CD4-positive, alpha-beta T cell treated with Interleukin-15 for 4 hours (primary cell): ENCODE measurements at places on chromosomes 2 and 18.
A peak's percentile ranks its signal among the peaks of the same experiment; 100 is the strongest.

GRCh38 chr2:214139630-214140284 is 271.1 kb upstream of the VWC2L start:
- DNase-seq, result no peak

DNA sequence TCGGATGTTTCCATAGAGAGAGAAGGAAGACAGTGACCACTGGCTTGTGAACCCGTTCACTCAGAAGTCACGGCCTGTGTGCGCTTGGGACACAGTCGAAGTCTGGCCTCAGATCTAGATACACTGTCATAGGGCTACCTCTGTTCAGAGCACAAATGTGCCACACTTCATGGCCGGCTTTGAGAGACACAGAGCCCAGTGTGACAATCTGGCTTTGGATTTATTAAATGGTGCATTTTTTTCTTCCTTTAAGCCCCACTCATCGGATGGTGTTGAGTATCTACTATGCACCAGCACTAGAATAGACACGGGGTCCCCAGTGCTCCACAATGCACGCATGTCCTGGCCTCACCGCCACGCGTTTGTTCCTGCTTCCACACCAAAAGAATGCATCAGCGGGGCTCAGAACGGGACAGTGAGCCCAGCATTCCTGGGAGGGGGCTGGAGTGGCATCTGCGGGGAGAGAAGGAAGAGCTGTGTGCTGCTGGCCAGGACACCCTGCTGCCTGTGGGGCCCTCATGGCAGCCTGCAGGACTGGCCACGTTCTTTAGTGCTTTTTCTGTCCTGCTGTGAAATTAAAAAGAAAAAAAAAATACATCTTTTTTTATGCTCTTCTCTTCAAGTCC is 738.9 kb upstream of the SALL3 start:
- DNase-seq, result no peak

DNA sequence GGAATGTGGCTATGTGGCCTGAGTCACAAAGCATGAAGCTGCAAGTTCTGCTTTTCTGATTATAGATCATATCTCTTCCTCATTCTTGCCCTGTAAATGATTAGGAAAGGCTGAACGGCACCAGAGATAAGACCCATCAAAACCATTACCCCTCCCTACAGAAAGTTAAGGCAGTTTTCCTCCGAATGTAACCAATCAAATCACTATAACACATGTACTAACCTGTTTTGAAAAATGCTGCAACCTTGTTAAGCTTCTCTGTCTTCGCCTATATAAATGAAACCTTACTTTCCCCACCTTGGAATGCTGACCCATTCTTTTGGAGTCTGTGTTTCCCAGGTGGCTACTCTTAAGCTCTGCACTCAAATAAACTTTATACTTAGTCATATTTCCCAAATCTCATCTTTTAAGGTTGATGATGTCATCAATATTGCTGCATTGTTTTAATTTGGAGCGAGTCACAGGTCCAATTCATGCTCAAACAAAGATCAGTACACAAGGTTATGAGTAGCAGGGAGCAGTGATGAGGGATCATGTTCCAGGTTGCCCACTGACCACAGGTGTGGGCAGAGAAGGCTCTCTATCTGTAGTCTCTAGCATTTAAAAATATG is 662.3 kb downstream of the IRS1 start:
- DNase-seq, result no peak

GRCh38 chr18:43681661-43682060 is 404.4 kb upstream of the SYT4 start:
- no peak for DNase-seq

DNA sequence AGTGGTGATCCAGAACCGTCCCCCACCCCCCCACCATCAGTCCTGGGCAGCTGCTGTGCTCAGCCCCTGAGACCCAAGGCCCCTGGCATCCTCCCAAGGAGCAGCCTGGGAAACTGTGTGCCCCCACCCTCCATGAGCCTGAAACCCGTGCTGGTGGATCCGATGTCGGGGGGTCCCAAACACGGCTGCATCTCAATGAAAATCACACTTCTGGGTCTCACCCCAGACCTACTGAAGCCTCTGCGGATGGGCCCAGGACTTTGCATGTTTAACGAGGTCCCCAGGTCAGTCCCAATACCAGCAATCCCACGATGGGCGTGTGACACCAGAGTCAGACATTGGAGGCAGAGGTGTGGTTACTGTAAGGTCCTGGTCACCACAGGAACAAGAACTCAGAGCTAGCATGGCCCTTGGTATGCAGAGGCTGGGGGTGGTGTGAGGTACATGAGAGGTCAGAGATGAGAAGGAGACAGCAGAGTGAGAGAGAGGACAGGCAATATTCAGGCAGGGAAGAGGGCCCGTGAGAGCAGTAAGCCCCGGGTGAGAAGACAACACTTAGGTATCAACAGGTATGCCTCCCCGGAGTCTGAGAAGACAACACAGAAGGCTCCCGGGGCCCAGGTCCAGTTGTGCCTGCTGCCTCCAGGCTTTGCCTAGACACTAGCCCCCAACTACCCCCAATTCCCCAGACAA is 32.6 kb downstream of the MRPL35 start:
- no peak for DNase-seq

- DNase-seq, result no peak
These were observed 229.0 kb downstream of the MGAT5 start for GRCh38 chr2:134482766-134483340.

DNA sequence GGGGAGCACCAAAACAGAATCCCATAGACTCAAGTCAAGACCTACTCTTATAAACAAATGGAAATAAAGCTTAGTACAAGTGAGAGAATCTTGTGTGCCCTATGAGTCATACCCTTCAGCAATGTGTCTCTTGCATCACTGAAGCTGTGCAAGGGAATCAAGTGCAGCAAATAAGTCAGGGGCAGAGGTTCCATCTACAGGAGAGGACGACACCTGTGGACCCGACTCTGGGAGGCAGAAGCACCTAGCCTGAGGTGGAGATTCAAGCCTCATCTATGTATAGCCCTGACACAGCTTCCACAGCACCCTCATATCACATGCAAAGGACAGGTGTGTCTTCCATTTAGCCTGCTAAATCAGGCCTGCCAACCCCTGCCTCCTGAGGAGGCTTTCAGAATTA is 298.2 kb downstream of the CNTNAP5 start:
- no peak for DNase-seq

DNA sequence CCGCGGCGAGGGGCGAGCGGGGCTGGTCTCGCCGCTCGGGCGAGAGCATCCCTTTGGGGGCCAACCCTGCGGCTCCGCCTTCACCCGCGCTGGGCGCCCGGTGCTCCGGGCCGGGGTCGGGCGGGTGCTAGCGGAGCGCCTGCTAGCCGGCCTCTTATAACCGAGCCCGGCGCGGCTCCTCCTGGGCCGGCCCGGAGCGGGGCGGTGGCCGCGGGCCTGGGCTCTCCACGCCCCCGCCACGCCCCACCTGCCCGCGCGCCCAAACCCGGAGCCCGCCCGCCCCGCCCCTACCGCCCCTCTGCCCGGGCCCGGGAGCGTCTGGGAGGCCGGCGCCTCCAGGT is at the start of gene FOXI3:
Gene FOXI3, minus strand, starts transcription at position 129 of the 341 bp plus-strand sequence. CDS start 158 bp downstream, outside the sequence.
- no peak for DNase-seq

DNA sequence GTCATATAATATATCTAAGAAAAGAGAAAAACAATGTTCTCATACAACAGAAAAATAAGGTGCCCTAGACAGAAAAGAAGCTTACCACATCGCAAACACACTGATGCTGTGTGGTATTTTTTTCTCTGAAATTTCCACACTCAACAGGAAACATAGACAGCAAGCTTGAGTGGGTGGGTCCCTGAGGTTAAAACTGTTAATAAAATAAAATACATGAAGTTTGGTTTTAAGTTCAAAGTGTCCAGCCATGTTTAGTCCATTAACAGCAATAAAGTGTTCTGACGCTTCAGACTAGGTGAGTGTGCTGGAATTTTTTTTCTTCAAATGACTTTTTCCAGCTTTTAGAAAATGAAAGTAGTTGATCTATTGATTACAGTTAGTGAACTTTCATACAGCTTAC is 83.3 kb upstream of the EPB41L5 start:
- DNase-seq, result peak; percentile 84

- no peak for DNase-seq
These were observed 5.2 kb downstream of the GBX2 start for GRCh38 chr2:236162882-236163470.

- DNase-seq, result no peak
These were observed 22.2 kb upstream of the NT5C1B start for GRCh38 chr2:18611604-18612003.

DNA sequence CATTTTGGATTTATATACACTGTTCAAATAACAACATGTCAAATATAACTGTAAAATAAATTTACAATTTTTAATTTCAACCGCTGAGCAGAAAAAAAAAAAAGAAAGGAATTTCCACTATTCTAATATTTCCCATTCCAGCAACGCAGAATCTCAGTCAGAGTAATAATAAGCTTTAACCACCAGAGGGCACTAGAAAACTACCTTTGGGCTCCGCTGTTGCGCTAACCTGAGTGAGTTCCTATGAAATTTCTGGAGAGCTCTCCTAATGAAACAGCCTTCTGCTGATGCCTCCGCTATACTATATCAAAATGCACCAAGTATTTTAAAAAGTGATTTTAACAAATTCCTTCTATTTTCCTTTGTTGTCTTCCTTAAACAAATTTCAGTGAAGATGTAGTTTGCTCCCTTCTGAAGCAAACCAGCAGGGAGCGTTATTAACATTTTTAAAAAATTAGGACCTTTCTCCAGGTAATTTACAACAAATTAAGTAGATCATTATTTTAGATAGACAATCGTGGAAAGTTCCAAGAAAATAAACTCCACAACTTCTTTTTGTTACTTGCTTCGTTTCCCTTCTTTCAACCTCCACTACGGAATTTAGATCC is 23.0 kb downstream of the ERMN start:
- peak; percentile 69 for DNase-seq

DNA sequence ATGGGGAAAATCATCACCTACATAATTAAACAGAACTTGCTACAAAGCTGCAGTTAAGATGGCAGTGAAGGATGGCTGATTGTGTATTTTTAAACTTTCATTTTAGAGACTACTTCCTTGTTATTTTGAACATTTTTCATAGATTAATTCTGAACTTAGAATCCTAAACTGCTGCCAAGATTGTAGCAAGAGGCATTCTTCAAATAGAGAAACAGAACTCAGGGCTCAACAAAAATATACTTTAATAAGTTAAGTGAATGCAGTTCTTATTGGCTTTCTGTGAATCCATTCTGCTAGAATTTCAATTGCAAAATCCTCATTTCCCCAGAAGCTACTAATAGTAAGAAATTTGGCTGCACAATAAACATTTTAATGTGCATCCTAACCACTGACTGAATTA is 160.3 kb downstream of the L3MBTL4 start:
- no peak for DNase-seq

DNA sequence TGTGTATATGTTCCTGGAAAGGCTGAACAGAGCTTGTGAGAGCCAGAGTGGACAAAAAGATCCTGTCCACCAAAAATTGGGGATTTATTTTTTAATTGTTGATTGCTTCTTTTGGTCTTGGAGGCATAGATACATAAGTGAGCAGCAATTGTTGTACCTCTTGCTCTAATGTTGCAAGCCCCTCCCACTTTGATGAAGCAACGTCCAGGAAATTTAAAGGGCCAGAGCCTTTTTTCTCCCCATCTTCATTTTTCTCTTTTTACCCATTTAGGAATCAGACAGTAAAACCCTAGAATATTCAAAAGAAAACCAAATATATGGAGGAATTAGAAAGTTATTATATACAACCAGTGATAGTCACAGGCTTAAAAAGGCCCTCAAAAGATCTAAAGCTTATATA is 871.8 kb upstream of the NRXN1 start:
- DNase-seq, result no peak

DNA sequence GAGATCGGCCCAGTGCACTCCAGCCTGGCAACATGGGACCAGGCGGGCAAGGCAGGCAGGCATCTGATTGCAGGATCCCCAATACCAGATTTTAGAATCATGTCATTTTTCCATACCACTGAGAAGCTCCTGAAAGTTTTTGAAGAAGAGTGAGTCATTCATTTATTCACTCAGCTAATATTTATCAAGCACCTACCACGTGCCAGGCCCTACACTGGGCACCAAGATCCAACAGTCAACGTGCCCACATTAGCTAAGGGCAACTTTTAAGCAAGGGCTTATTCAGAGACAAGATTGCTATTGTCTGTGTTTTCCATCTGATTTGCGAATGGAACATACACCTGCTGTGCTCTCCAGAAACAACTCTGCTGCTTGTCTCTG is 126.8 kb upstream of the LGALSL start:
- no peak for DNase-seq

DNA sequence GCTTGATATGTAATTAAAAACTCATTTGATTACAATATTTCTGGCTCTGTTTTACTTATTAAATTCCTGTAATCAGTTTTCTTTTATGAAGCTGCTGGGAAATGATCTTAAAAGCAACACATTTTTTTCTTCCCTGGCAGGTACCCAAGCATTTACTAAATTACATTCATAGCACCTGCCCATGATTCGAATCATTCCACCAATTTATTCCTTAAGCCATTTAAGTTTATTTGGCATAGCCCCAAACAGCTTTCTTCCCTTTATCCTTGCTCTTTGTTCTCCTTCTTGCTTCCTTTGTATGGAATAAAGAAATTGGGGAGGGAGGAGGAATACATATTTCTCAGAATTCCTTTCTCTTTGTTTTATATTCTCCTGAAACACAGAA is 241.3 kb downstream of the AGPS start:
- no peak for DNase-seq

- no peak for DNase-seq
These were observed 39.0 kb downstream of the IRS1 start for GRCh38 chr2:226760412-226761194.

GRCh38 chr18:10455726-10456453 is 1.5 kb downstream of the APCDD1 start:
- DNase-seq, result no peak

DNA sequence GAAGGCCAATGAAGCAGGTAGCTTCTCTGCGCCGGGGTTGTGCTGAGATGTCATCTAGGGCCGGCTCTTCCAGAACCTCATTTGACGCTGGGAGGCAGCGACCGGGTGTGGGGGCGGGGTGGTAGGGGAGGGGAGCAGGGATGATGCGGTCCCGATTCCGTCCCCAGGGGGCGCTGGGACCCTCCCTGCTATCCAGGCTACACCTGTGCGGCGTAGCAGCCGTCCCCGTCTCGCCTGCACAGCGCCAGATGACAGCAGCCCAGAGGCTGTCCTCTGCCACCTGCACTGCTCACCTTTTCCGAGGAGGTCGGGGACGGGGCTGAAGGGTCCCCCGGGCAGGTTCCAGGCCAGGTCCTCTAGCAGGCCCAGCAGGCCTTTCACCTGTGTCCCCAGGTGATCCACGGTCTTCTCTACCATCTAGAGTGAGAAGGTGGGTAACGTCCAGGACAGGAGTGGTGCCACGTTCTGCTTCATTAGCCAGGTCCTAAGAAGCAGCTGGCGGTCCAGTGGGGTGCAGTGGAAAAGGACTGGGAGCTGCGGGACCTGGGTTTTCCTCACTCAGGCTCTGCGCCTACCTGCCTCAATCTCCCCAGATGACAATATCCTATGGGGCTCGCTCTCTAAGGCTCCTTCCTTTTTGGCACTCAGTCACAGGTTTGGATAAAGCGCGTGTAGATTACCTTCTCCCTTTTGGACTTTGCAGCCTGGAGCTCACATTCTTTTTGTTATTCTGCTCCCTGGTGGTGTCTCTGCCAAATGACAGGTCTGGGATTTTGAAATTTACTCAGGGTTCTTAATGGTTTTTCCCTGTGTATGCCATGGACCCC is 56.0 kb upstream of the RAB6C start:
- no peak for DNase-seq

DNA sequence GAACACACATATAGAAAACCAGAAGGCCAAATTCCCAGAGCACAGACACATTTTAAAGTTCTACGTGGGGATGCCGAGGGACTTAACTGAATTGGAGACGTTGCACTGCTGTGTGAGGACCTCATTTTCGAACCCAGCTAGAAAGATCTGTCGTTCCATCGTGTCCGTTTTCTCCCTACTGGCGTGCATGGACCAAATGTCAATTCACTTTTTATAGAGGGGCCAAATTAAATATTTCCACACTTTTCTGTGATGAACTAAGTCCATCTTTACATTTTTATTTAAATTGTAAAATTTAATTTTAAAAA is 692 bp upstream of the TSHZ1 start:
- no peak for DNase-seq
